Vagina (tissue), 2 donors: ENCODE measurements at places on chromosomes 5 and 9.

DNA sequence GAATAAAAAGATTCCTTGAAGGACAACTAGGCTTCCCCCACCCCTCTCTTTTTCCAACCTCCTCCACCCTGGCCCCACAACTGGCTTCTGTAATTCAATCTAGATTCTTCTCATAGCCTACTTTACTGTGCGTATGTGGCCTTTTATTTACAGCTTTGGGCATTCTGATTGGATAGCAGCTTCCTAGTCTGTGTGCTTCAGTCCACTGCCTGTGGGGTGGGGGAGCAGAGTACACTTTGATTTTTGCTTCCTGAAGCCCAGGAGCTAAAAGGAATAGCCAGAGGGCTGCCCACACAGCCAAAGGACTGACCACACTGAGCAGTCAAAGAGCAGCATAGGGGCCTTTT, 30.4 kb downstream of the RUSC2 start:
- H3K4me1 ChIP-seq, result peaks cover 77% of the 10 kb centered on the region
- H3K36me3 ChIP-seq, result no peaks in the 10 kb centered on the region
- H3K27me3 ChIP-seq, result no peaks in the 10 kb centered on the region
- no peak overlapping the region for H3K4me3 ChIP-seq
- H3K27ac ChIP-seq, result peak overlapping the region; percentile 68

GRCh38 chr9:126708178-126708577, 94.5 kb downstream of the LMX1B start:
- no peak overlapping the region for H3K4me3 ChIP-seq
- peaks cover 15% of the 10 kb centered on the region for H3K4me1 ChIP-seq
- DNase-seq, result peak; percentile 90
- H3K27ac ChIP-seq, result no peak overlapping the region

DNA sequence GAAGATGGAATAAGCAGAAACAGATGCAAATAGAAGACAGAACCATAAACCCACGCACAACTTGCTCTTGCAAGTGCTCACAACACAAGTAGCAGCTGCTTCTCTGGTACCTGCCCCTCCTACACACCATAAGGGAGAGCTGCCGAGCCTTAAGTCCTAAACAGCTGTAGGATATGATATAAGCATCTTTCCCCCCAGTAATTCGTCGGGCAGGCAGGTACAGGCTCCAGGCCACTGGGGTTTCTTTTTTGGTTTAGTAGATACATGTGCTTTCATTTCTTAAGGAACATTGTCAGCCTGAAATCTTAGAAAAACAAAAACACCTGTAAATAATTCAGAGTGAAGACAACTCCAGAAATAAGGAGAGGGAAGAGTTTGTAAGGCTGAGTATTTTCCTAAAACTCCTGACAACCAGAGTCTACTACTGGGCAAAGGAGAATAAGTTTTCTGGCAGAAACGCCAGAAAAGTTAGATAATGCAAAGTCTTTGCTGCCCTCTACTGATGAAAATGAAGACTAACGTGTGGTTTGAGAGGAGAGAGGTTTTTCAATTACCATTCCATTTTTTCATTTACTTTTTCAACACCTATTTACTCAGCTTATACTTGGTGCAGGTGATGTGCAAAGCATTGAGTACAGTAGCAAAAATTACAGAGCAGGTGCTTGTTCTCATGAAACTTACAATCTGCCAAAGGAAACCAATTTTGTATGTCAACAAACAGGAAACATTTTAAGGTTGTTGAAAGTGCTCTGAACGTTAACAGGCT, 20.1 kb upstream of the TCERG1 start:
- H3K27ac ChIP-seq, result no peak overlapping the region
- H3K4me1 ChIP-seq, result no peaks in the 10 kb centered on the region
- no peaks in the 10 kb centered on the region for H3K27me3 ChIP-seq
- no peaks in the 10 kb centered on the region for H3K36me3 ChIP-seq
- DNase-seq, result no peak

DNA sequence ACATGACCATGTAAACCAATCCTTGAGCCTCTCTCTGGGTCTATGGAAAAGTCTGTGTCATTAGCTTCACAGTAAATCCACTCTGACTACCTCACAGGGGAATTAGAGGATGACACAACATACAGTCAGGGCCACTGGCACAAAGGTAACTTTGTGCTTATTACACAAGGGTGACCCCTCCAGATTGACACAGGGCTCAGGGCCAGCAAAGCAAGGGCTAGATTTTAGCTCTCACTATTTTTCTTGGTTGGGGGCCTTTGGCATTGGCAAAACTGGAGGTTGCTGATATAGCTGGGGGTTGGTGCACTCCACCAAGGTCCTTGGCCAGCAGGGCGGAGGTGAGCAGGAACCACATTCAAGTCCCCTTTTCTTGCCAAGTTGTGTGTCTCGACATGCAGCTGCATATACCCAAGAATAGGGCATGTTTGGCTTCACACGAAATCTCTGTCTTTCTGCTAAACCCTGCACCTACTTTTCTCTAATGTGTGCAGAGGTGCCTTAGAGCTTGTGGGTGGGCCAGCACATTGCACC, 15.2 kb upstream of the OSMR start:
- no peaks in the 10 kb centered on the region for H3K36me3 ChIP-seq
- no peak for DNase-seq
- no peaks in the 10 kb centered on the region for H3K27me3 ChIP-seq
- no peak overlapping the region for H3K27ac ChIP-seq
- peaks cover 21% of the 10 kb centered on the region for H3K4me1 ChIP-seq
